ENCODE measurements at places on chromosomes 12 and 14.

DNA sequence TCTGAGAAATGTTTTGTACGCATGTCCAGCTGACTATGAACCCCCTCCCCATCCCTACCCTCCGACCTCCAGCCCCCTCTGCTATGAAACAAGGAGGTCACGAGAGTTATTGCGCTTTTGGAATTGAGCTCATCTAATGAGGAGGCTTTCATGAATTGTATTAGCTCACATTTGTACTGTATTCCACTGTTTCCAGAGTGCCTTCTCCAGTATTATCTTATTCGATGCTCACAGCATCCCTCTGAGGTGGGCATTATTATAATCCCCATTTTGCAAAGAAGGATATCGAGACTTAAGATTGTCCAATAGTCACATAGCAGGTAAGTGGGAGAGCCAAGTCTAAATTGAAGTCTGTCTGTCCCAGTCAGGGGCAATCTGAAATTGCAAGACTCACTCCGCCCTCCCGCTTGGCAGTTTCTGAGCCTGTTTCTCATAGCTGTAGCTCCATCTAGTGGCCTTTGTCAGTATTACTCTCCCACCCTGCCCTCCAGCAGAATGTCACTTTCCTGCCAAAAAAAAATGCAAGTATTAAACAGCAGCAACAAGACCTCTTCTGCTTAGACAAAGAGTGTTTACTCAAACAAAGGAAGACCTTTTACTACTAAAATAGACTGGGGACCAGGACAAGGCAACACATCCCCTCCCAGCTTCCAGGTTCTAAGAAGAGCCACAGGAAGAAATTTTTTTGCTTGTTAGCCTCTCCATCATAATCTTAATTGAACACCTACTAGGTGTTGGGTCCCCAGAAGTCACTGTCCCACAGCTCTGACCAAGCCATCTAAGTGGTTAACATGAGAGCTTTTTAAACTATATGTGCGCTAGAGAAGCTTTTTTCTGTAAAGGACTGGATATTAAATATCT, 48.6 kb upstream of the TMEM233 start:
- peak; percentile 65 for DNase-seq

- no peak for DNase-seq
These were observed 43.3 kb downstream of the NCKAP5L start for GRCh38 chr12:49784756-49785409.

GRCh38 chr12:113214895-113215400, 6.3 kb upstream of the TPCN1 start:
- DNase-seq = peak; percentile 92

GRCh38 chr12:55741931-55742680, 816 bp upstream of the GDF11 start:
- DNase-seq = peak; percentile 45

DNA sequence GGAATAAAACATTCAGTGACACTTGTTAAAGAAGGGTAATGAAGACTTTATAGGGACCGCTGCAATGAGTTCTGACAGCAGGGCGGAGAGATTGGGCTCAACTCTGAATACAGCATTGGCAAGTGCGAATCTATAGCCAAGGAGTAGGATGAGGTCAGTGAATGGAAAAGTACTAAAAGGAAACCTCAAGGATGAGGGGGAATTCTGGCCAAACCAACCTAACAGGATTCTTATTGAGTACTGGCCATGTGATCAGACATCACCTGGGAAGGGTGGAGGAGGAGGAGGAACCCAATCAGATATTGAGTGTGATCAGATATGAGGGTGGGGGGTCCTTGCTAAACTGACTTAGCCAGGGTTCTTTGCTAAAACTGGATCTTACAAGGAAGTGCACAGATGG, 31.0 kb downstream of the DRAM1 start:
- no peak for DNase-seq

DNA sequence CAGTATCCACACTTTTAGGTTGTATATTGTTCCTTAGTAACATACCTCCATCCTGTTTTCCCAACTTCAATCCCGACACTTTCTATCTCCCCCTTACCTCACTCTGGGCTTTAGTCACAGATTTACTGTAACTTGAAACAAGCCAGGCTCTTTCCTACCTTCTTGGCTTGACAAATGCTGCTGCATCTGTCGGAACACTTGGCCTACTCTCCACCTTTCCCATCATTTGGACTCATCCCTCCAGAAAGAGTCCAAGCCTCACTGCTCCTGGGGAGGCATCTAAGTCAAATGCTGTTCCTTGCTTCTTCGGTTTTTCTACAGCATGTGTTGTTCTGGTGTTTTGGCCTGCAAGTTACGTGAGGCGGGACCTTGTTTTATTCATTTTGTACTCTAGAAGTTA, 142.4 kb downstream of the DACT1 start:
- DNase-seq = no peak

GRCh38 chr12:104336115-104336514, 32.6 kb downstream of the EID3 start:
- DNase-seq = no peak

DNA sequence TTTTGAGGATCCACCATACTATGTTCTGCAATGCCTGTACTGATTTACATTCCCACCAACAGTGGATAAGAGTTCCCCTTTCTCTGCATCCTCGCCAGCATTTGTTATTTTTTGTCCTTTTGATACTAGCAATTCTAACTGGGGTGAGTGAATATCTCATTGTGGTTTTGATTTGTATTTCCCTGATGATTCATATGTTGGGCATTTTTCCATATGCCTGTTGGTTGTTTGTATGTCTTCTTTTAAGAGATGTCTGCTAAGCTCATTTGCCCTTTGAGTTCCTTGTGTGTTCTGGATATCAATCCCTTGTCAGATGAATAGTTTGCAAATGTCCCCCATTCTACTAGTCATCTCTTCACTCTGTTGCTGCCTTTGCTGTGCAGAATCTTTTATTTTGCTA, 49.0 kb upstream of the MSRB3 start:
- no peak for DNase-seq

DNA sequence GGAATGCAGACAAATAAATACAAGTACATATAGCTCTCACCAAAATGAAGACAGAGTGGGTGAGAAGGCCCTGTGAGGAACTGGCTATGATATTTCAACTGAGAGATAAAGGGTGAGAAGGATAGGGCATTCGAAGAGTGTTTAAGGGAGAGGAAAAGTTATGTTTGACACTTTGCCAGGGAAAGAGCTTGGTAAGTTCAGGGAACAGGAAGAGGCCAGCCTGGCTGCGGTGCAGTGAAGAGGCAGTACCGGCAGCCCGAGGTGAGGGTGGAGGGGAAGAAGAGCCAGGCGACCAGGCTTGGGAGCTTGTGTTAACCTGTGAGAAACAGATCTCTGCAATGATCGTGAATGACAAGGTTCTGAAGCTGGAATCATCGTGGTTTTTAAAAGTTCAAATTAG, 84.7 kb upstream of the RFX4 start:
- DNase-seq = no peak

DNA sequence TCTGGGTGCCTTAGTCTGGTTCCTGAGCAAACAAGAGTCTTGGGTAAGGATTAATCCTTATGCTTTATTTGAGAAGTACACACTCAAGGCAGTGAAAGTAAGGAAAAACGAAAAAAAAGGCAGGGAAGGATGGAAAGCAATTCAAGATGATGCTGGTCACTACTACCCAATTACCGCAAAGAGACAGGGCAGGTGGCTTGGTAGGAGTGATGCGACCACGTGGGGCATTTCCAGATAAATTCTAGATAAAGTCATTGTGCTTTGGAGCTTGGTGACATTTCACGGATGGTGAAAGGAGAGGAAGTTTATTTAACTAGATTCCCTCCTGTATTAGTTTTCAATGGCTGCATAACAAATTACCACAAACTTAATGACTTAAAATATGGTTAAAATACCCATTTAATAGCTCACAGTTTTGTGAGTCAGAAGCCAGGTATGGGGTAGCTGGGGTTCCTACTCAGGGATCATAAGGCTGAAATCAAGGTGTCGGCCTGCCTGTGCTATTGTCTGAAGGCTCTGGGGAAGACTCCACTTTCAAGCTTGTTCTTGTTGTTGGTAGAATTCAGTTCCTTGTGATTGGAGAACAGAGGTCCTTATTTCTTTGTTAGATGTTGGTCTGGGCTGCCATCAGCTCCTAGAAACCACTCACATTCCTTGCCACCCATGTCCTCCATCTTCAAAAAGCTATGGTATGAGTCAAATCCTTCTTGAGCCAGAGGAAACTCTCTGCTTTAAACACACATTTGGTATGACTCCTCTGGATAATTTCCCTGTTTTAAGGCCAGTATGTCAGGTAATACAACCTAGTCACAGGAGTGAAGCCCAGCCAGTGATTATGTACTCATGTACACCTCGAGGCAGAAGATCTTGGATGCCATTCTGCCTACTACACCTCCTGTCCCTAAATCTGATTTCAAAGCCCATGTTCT, 5.6 kb upstream of the HMGA2 start:
- DNase-seq = no peak

- DNase-seq = no peak
These were observed 6.2 kb upstream of the PLEKHH1 start for GRCh38 chr14:67526676-67527459.

- DNase-seq = no peak
These were observed 9.7 kb upstream of the PTGER2 start for GRCh38 chr14:52304248-52304904.

- no peak for DNase-seq
These were observed 343.5 kb downstream of the PCNX1 start for GRCh38 chr14:71250791-71251190.

DNA sequence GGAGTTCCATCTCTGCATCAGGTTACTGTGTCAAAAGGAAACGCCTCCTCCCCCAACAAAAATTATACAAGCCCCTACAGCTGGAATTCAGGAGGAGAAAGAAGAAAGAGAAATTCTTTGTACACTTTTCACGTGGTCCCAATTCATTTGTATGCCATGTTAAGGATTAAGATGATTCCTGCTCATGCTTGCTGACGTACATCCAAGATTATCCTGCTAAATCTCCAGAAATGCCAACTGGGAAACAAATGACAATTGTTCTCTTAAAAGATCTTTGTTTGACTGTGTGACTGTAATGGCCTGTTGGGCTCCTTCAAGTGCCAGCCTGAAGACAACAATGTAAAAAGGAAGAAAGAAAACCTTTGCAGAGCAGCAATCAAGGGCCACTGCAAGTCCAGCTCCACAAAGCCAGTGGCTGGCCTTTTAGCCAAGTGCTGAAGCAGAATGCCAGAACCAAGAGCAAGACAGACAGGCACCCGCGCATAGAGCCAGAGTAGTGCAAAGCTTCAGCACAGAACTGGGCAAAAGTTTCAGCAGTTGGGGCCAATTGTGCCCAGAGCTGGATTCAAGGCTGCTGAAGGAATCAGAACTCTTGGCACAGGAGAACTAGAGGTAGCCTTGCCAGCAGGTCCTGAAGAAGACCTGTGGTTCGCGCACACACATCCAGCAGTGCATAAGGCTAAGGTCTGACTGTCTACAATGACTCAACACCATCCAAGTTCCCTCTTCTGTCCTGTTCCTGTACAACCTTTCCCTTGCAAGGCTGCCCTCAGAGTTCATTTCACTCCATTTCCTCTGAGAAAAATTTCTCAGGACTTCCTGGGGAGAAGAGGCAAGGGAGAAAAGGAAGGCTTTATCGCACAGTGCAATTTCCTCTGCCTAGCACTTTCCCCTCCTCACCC, 209.7 kb upstream of the BMP4 start:
- no peak for DNase-seq

DNA sequence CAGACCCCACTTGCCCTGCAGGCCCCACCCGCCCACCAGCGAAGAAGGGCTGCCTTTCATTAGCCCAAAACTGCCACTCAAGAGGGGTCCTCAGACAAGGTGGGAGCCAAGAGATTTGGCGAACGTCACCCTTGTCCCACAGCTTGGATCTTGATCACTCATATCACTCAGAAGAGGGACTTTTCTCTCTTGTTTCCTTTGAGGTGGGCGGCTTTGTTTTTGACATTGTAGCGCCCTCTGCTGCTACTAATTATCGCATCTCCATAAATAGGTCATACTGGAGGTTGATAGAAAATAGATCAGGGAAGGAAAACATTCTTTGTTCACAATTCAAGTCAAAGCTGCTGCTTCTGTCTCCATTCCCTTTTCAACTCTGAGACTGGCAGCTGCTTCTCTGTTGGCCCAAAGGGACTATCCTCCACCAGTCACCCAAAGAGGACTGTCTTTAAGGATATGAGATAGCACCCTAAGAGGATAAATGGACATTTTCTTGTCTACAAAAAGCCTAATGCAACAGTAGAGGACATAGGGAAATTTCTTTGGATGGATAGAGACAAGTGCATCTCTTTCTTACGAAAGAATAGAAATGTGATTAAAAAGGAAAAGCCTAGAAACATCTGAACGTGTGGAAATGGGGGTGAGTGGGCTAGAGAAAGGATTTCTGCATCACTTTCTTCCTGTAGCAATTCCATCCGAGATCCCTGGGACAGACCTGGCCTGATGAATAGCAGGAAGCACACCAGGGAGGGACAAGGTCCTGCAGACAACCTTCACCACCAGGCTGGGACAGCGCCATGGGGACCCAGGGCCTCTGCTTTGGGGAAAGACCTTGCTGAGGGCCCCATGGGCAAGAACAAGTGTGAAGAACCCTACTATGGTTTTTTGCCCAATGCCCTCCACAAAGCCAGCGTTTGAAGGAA, 115.8 kb downstream of the DAD1 start:
- DNase-seq = no peak

DNA sequence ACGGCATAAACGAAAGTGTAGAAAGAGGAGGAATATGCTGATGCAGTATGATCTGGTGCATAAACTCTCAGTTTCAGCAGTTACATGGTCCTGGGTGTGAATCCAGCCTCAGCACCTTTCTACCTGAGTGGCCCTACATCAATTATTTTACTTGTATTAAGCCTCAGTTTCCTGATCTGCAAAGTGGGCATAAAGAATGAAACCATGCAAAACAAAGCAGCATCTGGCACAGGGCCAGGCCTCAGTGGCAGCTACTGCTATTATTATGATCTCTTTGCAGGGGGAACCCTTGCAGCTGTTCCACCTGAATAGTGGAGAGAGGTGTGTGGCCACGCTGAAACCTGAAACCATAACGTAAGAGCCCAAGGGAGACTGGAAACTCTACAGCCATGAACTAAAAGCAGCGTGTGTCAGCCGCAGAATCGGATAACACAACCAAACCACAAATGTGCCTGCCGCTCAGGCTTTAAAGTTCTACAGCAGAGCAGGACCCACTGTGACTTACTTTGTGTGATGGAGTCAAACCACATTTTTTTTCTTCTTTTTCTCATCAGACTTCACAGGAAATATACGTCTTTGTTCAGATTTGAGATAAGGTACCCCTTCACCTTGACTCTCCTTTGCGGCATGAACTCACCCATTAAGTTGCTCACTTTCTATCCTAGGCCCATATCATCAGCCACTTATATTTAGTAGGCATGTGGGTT, 29.2 kb upstream of the FOS start:
- no peak for DNase-seq

DNA sequence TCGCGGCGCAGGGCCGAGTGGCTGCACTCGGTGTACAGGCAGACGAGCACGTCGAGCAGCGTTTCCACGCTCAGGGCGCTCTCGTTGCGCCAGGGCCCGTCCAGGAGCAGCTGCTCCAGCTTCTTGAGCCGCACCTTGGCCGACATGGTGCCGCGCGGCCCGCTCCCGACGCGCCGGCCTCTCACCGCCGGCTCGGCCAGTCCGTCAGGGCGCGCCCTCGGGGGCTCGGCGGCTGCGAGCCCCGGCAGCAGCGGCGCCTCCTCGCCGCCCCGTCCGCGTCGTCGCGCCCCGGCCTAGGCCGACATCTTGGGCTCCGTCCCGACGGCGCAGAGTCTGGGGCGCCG, 349 bp downstream of the CDC42BPB start:
- DNase-seq = peak; percentile 70

- DNase-seq = no peak
These were observed 18.7 kb downstream of the ZBTB39 start for GRCh38 chr12:56987551-56988053.

Measured in ascending aorta (tissue), 2 donors.